Erythroblast (primary cell): ENCODE measurements at places on chromosomes 2 and 18.

DNA sequence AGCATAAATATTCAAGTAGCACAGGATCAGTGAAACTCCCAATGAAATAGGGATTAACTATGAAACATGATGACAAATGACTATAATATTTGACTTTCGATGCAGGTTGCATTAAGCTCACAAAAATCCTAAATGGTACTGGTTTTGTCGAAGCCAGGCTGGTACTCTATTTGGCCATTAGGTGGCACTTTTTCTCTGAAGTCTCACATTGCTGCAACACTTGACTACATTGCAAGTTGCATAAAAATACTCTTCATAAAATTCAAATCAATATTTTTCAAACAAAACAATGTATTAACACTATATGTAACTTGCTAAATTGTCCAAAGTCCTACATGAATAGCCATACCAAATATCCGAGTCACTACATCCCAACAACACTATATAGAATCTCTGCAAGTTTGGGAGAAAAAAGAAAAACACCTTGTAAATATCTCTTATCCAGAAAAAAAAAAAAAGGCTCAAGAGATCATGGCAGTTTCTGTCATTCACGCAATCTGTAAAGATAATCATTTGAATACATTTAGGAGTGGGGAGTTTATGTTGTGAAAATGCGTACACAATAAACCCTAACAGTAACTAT, 9.5 kb downstream of the RTTN start:
- peak; percentile 61 for DNase-seq

- no peak for DNase-seq
Observed at GRCh38 chr18:30081122-30081521, 961.4 kb downstream of the DSC3 start.

DNA sequence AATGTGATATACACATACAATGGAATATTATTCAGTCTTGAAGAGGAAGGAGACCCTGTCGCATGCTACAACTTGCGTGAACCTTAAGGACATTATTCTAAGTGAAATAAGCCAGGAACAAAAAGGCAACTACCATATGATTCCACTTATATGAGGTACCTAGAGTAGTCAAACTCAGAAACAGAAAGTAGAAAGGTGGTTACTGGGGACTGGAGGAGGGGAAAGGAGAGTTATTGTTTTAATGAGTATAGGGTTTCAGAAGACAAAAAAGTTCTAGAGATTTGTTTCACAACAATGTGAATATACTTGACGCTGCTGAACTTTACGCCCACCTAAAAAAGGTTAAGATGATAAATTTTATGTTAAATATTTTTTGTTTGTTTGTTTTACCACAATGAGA, 47.0 kb downstream of the CXCR4 start:
- no peak for DNase-seq

DNA sequence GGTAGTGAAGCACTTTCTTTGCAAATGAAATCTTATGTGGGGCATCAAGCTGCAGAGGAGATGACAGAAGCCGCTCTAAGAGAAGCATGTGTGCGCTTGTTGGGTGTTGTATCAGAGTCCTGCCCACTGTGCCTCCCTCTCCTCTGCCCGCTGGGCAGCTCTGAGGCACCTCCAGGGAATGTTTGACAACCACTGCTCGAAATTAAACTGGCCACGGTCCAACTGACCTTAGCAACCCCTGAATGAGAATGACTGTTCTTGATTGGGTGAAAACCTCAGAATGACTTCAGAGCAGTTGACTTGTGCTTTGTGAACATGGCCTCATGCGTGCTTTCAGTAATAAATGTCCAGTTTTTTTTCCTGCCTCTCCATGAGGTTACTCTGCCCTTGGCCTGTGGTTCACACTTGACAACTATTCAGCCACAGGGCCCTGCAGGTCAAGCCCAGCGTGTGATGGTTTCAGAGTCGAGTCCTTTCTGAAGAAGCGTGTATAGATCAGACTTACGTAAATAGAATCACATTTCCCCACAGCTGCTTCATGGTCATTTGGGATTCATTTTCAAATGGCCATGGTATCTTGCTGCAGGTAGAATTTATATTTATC, 94.9 kb downstream of the SLC4A3 start:
- no peak for DNase-seq

DNA sequence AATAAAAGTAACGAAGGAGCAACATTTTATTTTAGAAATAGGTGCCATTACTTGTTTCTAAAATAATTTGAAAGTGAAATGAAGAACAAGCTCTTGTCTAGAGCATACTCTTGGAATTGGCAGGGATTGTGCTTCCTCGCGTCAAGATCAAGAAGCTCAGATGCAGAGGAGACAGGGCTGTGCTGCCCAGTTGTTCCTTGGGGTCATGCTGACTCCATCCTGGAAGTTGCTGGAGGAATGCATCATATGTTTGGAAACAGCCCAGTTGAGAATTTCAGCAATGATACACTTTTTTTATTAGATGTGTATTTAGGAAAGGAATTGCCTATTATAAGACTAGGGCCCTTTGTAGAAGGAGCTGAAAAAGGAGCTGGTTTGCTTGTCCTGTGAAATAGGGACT, 17.2 kb downstream of the LTBP1 start:
- no peak for DNase-seq

- DNase-seq, result no peak
Observed at GRCh38 chr2:25332571-25332970, 9.2 kb downstream of the DNMT3A start.

DNA sequence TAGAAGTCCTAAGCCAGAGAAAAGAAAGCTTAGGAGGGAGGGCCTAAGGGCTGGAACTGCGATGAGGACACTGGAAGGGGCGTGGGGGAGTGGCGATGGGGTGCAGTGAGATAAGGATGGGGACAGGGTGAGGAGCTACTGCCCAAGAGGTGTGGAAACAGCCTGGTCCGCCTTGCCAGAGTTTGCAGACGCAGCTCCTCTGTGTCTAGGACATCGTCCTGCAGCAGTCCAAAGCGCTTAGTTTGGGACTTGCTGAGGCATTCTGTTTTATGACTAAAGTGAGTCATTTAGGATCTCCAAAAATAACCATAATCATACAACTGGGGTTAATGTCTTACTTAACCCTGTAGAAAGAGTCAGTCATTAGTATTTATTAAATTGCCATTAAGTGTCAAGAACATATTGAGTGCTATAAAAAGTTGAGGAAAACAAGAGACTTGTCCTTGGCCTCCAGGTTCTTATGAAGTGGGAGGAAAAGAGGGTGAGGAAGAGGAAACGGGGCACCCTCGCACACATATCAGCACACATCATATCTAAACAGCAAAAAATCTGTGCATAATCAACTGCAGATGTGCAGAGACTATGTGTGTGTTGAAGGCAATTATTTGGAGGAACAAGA, 74.8 kb downstream of the CDK15 start:
- DNase-seq, result peak; percentile 27

DNA sequence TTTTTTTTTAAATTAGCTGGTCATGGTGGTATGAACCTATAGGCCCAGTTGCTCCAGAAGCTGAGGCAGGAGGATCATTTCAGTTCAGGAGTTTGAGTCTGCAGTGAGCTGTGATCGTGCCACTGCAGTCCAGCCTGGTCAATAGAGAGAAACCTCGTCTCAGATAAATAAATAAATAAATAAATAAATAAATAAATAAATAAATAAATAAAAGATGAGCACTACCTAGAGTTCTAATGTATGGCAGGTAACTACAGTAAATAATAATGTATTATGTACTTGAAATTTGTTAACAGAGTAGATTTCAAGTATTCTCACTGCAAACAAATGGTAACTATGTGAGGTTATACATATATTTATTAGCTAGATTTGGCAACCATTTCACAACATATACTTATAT, 697.9 kb upstream of the ID2 start:
- no peak for DNase-seq

DNA sequence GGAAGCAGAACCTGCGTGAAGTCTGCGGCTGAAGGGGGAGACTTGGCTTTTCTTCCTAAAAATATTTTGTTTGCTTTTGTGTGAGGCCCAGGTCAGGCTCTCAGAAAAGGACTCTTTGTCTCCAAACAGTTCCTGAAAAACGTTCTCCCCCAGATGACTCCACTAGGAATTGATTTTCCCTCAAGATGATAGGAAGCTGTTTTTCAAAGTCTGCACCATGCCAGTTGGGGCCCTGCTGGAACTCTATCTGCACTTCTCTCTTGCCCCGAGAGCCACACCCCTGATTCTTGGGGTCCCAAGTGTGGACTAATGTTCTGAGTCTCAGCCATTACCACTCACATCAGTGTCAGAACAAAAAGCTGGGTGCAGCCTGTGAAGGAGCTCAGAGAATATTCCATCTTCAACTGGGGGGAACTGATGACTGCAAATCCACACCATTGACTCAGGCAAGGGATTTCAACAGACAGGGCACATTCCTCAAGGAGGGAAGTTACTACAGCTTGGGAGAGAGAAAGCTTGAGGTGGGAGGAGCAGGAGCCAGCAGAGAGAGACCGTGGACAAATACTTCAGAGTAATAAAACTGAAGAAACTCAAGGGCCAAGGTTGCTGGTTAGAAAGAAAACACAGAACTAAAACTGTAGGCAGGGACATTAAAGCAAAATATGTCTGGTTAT, 768.3 kb downstream of the RNF144A start:
- DNase-seq, result no peak

- DNase-seq, result no peak
Observed at GRCh38 chr2:66522611-66523376, 87.9 kb downstream of the MEIS1 start.
